ENCODE measurements at places on chromosomes 16 and 17. TPM values are rescaled to one million over a fixed set of nuclear protein-coding genes. Genes with fewer than 3 reads are reported as not detected.

SERPINF2 gene
- 0.60 TPM for total RNA-seq

TBC1D26 gene
- not detected for total RNA-seq

WFDC1 gene
- total RNA-seq: not detected

CD79B gene
- total RNA-seq: 15.3 TPM

ASPHD1 gene
- 3.4 TPM for total RNA-seq

COG1 gene
- 29.0 TPM for total RNA-seq

SPIRE2 gene
- total RNA-seq: 0.49 TPM

CES1 gene
- total RNA-seq: 0.73 TPM

NXPH3 gene
- total RNA-seq: not detected

SCNN1B gene
- total RNA-seq: not detected

NUPR1 gene
- 0.28 TPM for total RNA-seq

ST3GAL2 gene
- total RNA-seq: 15.6 TPM

PRSS27 gene
- 1.2 TPM for total RNA-seq

EVPLL gene
- 0.18 TPM for total RNA-seq

PDILT gene
- total RNA-seq: not detected

SEPTIN1 gene
- total RNA-seq: 133 TPM

PRKCA gene
- total RNA-seq: 95.3 TPM

DNAH17 gene
- 0.08 TPM for total RNA-seq

CA5A gene
- total RNA-seq: not detected
